ENCODE measurements at places on chromosomes 4 and X.

- no peak for DNase-seq
Measured at GRCh38 chr4:161554372-161554990, 609.3 kb downstream of the FSTL5 start.

DNA sequence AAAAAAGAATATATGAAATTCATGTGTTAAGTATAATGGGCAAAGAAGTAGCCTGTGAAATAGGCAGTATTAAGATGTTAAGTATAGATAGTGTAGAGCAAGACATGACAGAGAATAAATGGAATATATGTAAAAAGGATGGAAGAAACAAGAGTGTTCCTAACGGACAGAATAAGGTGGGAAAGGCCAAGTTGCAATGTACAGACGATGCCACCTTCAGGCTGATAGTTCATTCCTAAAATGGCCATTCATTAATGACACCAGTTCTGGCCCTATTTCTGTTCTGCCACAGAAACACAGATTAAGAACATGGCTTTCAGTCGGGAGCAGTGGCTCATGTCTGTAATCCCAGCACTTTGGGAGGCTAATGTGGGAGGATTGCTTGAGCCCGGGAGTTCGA is 4.4 kb upstream of the FAM184B start:
- DNase-seq, result no peak

GRCh38 chr4:2977211-2978088 is 14.1 kb downstream of the GRK4 start:
- DNase-seq, result no peak

GRCh38 chrX:110743679-110744340 is 51.8 kb downstream of the CHRDL1 start:
- no peak for DNase-seq

DNA sequence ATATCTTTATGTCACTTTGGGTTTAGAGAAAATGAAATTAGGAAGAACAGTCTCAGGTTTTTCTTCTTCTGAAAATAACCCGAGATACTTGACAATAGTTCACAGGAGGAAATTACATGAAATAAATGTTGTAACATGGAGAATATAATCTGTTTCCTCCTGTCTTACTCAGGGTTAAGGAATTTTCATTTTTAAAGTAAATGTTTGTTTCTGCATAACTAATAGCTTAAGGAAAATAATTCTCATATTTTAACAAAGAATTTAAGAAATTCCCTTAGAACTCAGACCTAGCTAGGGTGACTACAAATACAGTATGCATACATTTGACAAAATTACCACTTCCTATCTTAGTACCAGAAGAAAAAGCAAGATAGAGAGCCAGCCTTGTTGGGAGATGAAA is 17.2 kb upstream of the SPRY1 start:
- no peak for DNase-seq

DNA sequence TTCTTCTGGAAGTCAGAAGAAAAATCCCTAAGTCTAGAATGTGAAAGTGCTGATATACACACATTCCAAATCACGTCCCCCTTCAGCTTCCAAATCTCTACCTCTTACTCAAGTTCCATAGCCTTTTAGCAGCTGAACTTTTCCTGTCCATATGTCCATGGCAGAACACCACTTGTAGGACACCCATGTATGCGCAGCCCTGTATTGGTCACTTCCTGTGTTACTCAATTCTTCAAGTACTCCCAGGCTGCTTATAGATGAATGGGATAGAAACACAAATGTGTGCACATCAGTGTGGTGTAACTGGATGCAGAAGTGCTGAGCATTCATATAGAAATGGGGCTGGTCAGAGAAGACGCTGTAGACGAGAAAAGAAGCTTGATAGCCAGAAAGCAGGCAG is 18.8 kb downstream of the SRPX2 start:
- no peak for DNase-seq

GRCh38 chr4:38902695-38903094 is 35.1 kb downstream of the FAM114A1 start:
- no peak for DNase-seq

- no peak for DNase-seq
Measured at GRCh38 chrX:112991801-112992200, 151.2 kb upstream of the AMOT start.

DNA sequence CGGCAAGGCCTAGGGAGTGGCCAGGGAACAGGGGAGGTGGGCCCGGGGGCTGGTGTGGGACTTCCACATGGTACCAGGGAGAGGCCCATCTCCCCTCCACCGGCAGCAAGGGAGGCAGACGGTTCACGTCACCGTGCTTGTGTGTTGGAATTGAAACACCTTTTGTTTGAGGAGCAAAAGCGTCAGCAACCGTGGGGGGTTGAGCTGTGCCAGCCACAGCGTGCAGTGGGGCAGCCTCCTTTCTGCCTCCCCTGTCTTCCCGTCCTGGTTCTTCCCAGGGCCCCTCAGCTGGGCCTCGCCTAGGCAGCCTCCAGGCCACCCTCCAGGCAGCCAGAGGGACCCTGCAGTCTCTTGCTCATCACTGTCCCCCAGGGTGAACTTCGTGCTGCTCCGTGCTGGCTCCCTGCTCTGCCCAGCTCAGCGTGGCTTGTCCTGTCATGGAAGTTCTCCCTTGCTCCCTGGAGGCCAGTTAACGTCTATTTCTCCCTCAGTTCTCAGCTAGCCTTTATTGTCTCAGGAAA is 32.1 kb upstream of the HGFAC start:
- DNase-seq, result no peak

- no peak for DNase-seq
Measured at GRCh38 chr4:117420948-117421347, 335.6 kb upstream of the TRAM1L1 start.

- DNase-seq, result no peak
Measured at GRCh38 chr4:165982934-165983333, 109.9 kb downstream of the TLL1 start.

DNA sequence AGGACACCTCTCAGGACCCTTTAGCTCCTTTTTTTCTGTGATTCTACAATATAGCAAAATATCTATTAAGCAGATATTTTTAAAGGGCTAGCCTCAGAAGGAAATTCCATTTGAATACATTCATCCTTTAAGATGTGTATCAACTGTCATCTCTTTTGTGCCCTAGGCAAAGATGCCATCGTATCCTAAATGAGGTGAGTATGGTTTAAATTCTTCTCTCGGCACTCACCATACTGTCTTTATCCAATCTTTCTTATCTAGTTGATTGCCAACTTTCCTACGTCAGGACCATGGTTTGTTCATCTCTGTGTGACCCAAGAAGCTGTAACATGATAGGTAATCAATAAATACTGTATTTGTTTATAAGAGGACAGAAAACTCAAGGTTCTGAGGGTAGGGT is 176.0 kb downstream of the LDB2 start:
- no peak for DNase-seq

GRCh38 chr4:1242506-1243450 is 6.2 kb downstream of the CTBP1 start:
- DNase-seq, result no peak

DNA sequence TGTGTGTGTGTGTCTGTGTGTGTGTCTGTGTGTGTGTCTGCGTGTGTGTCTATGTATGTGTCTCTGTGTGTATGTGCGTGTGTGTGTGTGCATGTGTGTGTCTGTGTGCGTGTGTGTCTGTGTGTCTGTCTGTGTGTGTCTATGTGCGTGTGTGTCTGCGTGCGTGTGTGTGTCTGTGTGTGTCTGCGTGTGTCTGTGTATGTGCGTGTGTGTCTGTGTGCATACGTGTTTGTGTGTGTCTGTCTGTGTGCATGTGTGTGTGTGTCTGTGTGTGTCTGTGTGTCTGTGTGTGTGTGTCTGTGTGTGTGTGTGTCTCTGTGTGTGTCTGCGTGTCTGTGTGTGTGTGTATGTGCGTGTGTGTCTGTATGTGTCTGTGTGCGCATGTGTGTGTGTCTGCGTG is 35.6 kb downstream of the SLITRK2 start:
- DNase-seq, result no peak

DNA sequence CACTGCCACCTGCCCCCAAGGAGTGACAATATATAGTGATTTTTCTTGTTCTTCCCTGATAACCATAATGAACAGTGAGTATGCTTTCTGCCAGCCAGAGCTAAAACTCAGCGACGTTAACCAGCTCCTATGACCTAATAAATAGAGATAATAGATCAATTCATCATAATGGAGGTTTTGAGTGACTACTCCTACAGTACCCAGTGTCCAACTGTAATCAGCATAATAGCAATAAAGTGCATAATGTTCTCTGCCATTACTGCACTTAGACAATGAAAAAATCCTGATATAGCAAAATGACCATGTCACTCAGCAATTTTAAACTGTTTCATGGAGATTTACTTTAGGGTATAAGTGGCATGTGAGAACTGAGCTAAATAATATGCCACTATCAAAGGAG is 20.7 kb upstream of the TXLNG start:
- no peak for DNase-seq

- DNase-seq, result no peak
Measured at GRCh38 chr4:41369680-41370079, 113.0 kb downstream of the UCHL1 start.

DNA sequence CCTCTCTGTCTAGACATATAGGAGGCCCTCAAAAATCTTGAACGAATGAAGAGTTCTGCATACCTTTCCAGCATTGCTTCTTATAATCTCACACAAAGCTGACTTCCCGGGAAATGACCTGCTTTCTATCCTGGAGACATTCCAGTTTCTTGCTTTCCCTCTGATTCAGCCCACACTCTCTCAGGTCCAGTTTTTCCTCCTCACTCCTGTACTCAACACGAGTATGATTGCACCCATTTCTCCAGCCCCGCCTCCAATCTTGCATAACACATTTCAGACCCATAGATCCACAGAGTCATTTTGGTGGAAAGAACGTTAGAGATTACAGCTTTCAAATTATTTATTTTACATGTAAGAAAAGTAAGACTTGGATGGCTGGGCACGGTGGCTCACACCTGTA is 127.5 kb upstream of the TLR3 start:
- DNase-seq, result no peak
